Amniotic stem cell (primary cell): ENCODE measurements at places on chromosomes 2 and 18.

DNA sequence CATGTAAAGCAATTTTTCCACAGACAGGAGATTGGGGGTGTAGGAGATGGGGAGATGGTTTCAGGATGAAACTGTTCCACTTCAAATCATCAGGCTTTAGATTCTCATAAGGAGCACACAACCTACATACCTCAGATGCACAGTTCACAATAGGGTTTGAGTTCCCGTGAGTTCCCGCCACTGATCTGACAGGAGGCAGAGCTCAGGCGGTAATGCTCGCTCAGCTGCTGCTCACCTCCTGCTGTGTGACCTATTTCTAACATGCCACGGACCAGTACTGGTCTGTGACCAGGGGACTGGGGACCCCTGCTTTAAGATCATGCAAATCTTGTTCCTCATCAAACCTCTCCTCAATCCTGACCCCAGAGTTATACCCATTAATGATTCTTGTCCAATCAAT is 70.1 kb downstream of the RPE start:
- DNase-seq: no peak

GRCh38 chr18:10805587-10806118 is 279.8 kb downstream of the NAPG start:
- no peak for DNase-seq

- peak; percentile 68 for DNase-seq
Observed at GRCh38 chr2:85248773-85249509, 78.8 kb downstream of the TGOLN2 start.

DNA sequence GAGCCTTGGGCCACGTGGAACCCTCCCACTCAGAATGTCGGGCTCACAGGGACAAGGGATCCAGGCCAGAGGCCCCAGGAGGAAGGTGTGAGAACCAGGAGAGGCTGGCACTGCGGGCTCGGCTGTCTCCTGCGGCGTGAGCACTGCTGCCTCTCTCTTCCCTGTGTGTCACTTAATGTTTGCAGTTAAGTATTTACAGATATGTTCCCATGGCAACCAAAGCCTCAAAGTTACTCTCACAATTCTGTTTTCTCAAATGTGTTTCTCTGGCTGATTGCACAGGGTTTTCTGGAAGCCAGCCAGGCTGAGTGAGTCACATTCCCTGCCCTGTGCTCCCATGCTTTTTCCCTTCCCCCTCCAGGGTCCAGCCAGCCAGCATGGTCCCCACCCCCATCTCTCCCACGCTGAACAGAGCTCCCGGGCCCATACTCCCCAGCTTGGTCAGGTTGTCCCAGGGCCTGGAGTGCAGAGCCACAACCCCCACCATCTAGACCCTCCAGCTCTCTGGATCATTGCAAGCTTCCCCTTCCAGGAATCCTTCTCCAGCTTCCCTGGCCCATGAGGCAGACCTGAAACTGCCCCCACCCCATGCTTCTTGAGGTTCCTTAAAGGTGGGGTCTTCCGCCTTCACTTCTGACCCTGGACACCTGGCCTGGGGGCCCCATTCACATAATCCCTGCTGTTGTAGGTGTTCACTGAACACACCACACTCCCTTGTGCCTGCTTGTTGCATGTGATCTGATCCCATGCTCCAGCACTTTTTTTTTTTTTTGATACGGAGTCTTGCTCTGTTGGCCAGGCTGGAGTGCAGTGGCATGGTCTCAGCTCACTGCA is 265.9 kb downstream of the CELF4 start:
- DNase-seq: peak; percentile 89

GRCh38 chr2:229431327-229431954 is 160.4 kb upstream of the PID1 start:
- peak; percentile 50 for DNase-seq

GRCh38 chr2:238143239-238143951 is 4.9 kb downstream of the KLHL30 start:
- peak; percentile 26 for DNase-seq

- DNase-seq: no peak
Observed at GRCh38 chr18:64399566-64399965, 250.7 kb upstream of the LINC00305 start.

- peak; percentile 59 for DNase-seq
Observed at GRCh38 chr2:24721470-24721869, 71.7 kb downstream of the PTRHD1 start.

- DNase-seq: no peak
Observed at GRCh38 chr2:130896813-130897212, 60.1 kb downstream of the ARHGEF4 start.

GRCh38 chr2:237892478-237892877 is 33.1 kb downstream of the RAMP1 start:
- DNase-seq: no peak

DNA sequence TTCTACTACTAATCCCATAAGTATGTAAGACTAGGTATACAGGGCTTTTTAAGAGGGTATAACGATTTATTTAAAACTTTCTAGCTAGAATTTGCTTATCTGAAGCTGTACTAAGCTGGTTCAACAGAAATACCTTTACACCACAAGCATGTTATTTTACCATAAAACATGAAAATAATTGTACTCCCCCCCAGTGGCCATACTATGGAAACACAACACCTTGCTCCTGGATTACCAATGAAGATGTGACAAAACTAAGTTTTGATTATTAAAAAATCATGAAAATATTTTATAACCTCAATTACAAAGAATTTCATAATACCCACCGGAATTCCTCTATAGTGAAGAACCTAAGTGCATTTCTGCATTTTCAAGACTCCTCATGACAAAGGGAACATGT is 27.3 kb downstream of the LPIN2 start:
- no peak for DNase-seq

DNA sequence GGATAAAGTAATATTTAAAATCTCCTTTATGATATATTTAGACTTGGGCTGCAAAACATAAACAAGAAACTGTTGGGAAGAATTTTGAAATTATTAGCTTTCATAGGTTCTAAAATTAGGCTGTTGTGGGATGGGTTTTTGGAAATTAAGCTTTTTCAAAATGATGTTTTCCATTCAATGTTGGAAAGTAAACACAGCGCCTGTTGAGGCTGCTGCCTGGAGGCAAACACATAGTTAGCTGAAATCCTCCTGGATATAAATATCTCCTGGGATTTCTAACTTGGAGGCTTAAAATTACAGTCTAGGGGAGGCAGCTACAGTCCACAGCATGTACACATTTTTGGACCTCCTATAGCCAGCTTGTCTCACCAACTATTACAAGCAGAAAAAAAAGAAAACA is 197.3 kb downstream of the DCC start:
- DNase-seq: no peak

DNA sequence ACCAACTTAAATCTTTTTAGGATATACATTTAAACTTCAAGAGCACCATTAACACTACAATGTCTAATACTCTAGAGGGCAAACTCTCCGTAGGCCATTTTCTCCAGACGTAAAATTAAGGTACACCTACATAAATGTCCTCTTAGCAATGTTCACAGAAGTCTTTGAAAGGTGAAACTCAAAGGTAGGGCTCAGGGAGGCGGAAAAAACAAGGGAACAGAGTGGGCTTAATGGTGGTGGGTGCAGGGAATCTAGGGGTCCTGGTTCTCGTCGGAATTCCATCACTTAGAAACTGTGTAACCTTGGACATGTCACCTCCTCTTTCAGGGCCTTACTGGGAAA is 668 bp downstream of the NFU1 start:
- no peak for DNase-seq

GRCh38 chr18:39600894-39601293 is 2035.3 kb upstream of the CELF4 start:
- no peak for DNase-seq

- no peak for DNase-seq
Observed at GRCh38 chr18:59272221-59272888, 899 bp downstream of the RAX start.

GRCh38 chr2:110869472-110870446 is 137.4 kb downstream of the ACOXL start:
- DNase-seq: no peak

DNA sequence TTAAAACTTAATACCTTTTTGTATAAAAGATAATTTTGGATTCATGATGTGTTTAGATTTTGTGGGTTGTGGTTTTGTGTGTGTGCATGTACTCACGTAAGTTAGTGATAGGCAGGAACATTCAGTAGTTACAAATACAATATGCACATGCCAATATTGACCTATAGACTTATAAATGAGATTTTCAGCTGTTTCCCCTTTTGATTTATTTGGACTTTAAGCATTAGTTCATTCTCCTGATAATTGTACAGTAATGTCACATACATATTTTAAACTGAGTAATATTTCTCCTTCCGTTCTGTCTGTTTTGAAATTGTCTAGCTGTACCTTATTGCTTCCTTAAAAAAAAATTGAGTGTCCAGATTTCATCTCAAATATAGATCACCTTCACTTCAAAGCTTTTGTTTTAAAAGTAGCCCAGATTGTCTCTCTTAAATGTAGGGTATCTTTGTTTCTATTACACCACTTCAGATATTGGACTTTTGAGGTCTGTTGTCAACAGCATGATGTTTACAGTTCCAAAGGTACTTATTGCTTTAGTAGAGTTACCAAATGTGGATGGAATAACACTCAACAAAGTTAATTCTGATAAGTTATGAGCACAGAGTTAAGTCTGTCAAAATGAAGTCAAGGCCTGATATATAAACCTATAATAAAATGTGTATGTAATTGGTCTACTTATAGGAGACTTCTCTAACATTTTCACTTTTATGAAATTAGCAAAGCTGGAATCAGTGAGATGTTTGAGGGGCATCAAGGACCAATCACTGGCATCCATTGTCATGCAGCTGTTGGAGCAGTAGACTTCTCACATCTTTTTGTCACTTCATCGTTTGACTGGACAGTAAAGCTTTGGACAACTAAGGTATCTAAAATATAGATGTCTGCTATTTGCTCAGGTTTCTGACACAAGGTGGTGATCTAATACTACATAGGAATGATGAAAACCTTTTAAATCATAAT is 42.0 kb downstream of the DYNC1I2 start:
- DNase-seq: no peak

GRCh38 chr2:100376836-100377235 is 40.6 kb downstream of the CHST10 start:
- DNase-seq: no peak

DNA sequence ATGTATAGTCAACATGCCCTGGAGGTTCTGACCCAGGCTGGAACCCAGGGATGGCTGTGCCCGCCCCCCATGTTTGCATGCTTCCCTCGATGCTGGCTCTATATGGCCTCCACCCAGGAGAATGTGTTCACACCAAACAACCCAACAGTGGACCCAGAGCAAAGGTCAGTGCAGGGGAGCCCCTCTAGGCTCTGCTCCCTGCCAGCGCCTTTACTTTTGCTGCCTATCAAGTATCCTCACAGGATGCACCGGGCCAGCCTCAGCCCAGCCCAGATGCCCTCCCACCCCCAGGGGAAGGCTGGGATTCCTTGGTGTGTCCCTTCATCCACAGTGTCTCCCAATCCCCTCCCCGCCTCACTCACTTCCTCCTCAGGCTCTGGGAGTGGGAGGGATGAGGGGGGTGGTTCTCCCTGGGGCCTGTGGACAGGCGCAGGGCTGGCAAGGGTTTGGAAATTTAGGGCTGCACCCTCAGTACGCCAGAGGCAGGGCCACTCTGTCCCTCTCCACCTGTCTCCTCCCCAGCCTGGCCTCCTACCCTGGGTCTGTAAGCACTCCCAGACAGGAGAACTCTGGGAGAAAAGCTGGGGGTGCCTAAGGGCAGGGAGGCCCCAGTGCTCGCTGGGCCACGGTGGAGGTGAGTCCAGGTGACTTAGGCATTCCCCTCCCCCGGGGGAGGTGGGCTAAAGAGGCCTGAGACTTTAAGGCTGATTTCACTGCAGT is 2.3 kb downstream of the ATP6V1B1 start:
- DNase-seq: no peak

DNA sequence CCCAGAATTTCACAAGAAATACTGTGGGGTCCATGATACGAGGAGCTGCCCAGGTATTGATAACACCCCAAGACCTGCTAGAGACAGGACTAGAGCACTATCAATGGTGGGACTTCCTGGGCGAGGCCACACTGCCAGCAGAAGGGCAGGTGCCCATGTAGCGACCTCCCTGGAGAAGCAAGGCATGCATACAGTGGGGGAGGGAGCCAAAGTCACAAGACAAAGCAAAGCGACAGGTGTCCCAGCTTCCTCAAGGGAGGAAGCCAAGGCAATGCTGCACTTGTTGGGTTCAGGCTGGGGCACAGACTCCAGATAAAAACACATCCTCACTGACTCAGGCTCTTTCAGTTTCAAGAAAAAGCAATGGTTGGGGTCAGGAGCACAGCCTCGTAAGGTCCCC is 7.5 kb downstream of the CD207 start:
- DNase-seq: no peak

GRCh38 chr2:120736624-120737339 is 1.1 kb downstream of the GLI2 start:
- DNase-seq: peak; percentile 92

GRCh38 chr2:238448031-238448955 is 21.6 kb downstream of the ASB1 start:
- DNase-seq: no peak

GRCh38 chr2:84481702-84482101 is 22.6 kb upstream of the SUCLG1 start:
- peak; percentile 21 for DNase-seq

DNA sequence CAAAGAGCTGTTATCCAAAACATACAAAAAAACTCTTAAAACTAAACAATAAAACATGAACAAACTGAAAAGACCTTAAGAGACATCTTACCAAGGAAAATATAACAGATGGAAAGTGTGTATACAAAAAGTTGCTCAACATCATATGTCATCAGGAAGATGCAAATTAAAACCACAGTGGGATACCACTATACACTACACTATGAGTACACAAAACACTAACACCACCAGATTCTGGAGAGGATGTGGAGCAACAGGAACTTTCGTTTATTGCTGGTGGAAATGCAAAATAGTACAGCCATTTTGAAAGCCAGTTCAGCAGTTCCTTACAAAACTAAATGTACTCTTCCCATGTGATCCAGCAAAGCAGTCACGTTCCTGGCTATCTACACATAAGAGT is 221.4 kb downstream of the CMPK2 start:
- DNase-seq: no peak

DNA sequence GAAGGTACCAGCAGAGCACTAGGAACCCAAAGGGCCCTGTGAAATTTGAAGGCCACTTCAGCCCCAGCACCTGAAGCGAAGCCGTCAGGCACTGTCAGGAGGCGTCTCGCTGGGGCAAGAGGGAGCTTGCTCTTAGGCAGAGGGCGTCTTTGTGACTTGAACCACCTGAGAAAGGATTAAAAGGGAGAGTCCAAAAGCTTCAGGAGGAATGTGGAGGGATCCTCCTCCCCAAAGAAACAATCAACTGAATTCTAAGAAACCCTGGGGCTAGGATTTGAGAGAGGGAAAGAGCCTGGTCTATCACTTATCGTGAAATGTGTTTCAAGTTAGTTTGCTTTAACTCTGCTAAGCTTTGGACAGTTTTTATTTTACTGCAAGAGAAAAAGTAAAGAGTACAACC is 324.9 kb upstream of the SOX11 start:
- DNase-seq: no peak

DNA sequence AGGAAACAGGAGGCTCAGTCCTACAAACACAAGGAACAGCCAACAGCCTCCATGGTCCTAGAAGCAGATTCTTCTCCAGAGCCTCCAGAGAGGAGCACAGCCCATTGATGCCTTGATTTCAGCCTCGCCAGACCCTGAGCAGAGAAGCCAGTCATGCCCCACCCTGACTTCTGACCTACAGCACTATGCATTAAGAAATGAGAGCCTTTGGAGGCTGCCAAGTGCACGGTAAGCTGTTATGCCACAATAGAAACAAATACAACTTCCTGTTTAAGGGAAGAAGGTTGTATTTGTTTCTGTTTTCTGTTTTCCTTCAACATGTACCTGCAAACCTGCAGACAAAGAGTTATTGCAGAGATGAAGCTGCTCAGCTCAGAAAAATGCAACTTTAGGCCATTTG is 181.3 kb upstream of the AGAP1 start:
- no peak for DNase-seq

- no peak for DNase-seq
Observed at GRCh38 chr18:8411492-8411891, 197.7 kb upstream of the RAB12 start.
